Urothelium cell line (cell line): ENCODE measurements at places on chromosomes 1 and 21.

GRCh38 chr1:101291562-101292380, 55.0 kb downstream of the S1PR1 start:
- peak; percentile 62 for DNase-seq

DNA sequence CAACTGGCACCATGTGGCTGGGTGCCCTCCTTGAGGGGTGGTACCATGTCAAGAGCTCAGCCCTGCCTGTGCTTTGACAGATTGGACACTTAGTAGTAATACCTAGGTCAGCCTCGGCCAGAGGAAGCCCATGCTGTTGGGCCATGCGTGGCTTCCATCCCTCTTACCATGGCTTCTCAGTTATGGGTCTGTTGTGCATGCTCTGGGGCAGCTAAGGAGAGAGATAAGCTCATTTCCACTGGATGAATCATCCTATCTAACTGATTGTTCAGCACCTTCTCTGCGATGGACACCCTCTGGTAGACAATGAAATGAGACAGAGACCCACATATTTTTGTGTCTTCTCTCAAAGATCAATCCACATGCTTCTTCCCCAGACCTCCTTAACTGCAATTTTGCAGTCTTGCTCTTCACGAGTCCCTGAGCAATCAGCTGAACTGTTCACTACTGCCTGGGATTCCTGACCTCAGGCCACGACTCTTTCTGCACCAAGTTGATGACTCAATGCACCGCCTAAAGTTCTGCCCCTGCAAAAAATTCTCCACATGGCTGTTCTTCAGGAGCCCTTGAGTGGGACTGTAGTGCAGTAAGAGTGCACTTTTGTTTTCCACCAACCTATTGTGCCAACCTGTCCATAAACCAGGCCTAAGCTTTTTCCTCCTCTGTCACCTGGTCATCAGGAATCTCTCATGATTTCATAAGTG, 6.9 kb upstream of the TRIM62 start:
- DNase-seq = no peak

- peak; percentile 17 for DNase-seq
Observed at GRCh38 chr1:238951809-238952208, 434.6 kb upstream of the CHRM3 start.

GRCh38 chr1:82782599-82782998, 981.9 kb downstream of the ADGRL2 start:
- no peak for DNase-seq

- DNase-seq = no peak
Observed at GRCh38 chr1:173285048-173285447, 77.9 kb upstream of the TNFSF4 start.

- DNase-seq = no peak
Observed at GRCh38 chr1:24864370-24864777, 65.7 kb downstream of the RUNX3 start.

DNA sequence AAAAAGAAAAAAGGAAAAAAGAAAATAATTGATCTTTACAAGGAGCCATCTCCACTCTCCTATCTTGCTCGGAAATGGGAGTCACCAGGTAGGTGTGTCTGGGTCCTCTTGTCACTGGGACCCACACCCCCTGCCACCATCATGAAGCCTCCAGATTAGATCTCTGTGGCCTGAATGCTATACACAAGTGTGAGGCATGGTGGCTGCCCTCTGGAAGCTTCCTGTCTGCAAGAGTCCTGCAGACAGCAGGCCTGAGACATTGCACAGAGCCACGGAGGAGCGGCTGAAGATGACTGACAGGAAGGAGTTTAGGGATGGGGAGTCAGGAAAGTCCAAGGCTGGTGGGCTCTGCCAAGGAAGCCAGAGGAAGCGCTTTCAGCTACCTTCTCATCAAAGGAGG, 16.2 kb downstream of the CDK18 start:
- no peak for DNase-seq

- no peak for DNase-seq
Observed at GRCh38 chr1:9284061-9284460, 8.6 kb upstream of the SPSB1 start.

DNA sequence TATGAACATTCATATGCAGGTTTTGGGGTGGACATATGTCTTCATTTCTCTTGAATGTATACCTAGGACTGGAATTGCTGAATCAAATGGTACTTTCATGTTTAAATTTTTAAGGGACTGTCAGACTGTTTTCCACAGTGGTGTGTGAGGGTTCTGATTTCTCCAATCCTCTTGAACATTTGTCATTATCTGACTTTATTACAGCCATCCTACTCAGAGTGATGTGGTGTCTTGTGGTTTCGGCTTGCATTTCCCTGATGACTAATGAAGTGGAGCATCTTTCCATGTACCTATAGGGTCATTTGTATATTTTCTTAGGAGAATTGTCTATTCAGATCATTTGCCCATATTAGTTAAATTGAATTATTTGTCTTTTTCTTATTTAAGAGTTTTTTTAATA, 35.4 kb upstream of the ZNF281 start:
- peak; percentile 35 for DNase-seq

DNA sequence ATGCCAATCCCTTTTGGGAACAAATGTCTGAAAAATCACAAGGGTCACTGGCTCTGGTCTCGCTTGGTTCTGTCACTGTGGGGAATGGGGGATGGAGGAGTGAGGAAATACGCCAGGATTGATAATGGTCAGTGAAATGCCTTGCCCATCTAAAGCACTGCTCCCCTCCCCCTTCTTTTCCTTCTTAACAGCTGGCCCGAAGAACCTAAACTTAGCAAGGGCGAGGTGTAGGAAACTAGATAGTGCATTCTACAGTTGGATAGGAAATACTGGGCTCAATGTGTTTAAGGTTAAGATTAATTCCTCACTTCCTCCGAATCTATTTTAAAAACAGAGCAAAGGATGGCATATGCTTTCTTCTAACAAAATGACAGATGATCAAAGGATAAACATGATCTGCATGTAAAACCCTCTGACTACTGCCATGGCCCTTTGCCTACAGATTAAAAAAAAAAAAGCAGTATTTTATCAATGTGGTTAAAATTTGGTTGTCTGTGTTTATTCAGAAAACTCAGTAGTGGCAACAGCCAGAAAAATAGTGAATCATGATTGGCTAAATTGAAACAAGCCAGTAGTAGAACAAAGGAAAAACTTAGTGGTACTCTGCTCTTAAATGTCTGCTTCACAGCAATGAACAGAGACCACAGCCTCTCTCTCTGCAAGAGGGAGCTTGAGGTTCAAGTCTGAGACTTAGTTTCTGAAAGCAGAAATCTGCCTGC, 86.1 kb upstream of the VAV3 start:
- no peak for DNase-seq

- DNase-seq = no peak
Observed at GRCh38 chr21:44506279-44507255, 33.4 kb downstream of the KRTAP10-1 start.

DNA sequence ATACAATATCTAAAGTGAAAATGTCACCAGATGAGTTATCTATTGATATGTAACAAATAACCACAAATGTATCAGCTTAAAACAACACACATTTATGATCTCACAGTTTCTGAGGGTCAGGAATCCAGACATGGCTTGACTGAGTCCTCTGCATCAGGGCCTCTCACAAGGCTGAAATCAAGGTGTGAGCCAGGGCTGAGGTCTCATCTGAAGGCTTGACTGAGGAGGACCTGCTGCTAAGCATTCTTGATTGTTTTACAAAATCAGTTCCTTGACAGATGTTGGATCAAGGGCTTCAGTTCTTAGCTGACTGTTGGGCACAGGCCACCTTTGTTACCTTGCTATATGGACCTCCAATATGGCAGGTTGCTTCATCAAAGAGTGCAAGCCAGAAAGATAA, 483.7 kb downstream of the CAMTA1 start:
- no peak for DNase-seq

DNA sequence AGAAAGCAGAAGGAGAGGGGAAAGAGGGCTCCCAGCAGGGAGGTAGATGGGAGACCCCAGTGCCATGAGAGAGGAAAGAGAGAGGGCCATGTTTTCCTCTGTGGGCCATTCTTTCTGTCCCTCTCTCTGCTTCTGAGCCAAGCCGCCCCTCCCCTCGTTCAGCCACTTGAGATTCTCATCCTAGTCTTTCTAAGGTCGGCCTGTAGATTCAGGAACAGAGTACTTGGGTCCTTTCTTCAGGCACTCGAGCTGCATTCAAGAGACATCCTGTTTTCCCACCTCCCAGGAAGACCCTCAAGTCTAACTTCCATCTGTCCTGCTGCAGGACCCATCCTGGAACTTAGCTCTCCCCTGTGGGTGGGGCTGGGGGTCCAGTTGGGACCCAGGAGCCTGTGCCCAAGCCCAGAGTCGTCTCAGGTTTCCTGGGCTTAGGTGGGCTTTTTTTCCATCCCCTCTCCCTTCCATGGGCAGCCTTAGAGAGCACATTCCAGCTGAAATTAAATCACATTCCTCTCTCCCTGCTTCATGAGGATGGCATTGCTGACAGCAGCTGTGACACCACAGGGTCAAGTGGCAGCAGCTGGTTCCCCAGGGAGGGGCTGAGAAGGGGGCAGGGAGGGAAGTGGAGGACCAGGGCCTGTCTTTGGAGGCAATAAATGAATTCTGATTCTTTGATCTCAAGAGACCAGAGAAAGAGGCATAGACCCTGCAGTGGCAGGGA, 13.0 kb downstream of the NES start:
- DNase-seq = peak; percentile 57

DNA sequence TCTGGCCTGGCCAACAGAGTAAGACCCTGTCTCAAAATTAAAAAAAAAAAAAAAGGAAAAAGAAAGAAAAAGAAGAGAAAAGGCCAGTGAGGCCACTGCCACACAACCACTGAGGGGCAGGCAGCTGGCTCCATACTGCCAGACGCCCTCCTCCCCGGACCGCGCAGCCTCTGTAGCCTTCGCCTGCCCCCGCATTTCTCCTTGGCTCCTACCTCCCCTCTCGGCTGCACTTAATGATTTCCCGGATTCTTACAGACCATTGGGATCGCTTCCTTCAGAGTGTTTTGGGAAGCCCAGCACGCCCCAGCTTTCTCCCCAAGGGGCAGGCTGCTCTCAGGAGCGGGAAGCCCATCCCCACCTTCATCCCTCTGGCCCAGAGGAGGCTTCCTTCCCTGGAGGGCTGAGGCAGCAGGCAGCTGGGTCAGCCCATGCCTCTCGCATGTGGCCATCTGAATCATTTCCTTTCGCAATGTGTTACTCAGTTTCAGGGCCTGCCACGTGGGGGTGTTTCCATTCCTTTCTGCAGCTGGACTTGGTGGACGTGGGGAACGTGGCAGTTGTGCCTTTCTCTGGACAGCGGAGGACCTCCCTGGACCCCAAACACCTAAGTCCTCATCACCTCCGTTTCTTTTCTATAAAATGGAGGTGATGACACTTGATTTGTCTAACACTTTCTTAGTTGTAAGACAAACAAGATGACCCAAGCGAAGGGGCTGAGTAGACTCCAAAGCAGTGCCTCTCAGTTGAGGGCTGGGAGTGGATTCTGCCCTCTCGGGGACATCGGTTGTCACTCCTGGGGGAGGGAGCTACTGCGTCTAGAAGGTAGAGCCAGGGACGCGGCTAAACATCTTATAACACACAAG, 2.3 kb downstream of the SLC2A5 start:
- peak; percentile 59 for DNase-seq

- DNase-seq = no peak
Observed at GRCh38 chr1:48338257-48338656, 115.7 kb downstream of the SLC5A9 start.

GRCh38 chr1:184418652-184419349, 32.0 kb downstream of the C1orf21 start:
- DNase-seq = no peak

- DNase-seq = no peak
Observed at GRCh38 chr1:110766336-110766647, 91.6 kb upstream of the KCNA3 start.

GRCh38 chr1:182515556-182515955, 65.6 kb downstream of the RGSL1 start:
- peak; percentile 9 for DNase-seq

GRCh38 chr1:7503691-7504437, 267.2 kb upstream of the VAMP3 start:
- no peak for DNase-seq

GRCh38 chr1:205356440-205357139, at the start of gene KLHDC8A:
TSS of gene KLHDC8A (minus strand) at chr1:205356922. CDS start at chr1:205343604, 13,318 bp downstream.
- DNase-seq = no peak

DNA sequence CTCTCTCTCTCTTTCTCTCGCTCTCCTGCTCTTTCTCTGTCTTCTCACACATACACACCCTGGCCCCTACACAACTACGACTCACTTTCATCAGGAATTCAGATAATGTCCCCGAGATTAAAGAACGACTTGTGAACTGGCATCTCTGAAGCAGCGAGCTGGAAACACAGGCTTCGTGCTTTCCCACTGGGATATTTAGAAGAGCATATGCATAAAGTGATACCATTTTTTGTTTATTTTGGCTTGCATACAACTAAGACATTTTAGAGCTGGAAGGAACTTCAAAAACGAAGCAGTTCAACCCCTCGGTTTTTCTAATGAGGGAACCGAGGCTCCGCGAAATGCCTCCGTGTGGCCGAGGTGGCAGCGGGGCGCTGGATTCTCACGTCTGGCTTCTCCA, 88.6 kb downstream of the ZBTB18 start:
- no peak for DNase-seq

DNA sequence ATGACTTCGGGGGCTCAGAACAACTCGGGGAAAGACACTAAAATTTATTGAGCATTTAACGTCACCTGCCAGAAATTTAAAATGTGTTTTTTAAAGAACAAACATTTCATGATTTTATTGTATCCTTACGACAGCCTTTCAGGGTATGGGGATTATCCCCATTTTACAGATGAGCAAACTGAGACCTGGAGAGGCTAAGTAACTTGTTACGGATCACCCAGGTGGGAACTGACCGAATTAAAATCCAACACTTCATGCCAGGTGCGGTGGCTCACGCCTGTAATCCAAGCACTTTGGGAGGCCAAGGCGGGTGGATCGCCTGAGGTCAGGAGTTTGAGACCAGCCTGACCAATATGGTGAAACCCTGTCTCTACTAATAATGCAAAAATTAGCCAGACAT, 50.9 kb downstream of the DISC1 start:
- no peak for DNase-seq

DNA sequence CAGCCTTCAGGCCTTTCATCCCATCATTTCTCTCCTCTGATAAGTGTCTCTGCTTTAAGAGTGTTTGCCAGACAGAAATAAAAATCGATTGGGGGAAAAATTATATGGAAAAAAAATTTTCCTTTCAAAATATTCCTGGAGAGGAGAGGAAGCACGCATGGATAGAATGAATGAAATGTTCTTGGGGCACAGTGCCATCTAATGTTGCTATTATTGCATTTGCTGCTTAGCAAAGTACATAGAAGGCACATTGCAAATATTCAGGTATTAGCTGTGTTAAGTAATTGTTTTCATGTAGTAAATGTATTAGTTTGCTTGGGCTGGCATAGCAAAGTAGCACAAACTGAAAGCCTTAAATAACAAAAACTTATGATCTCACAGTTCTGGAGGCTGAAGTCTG, 18.1 kb downstream of the B3GALT5 start:
- DNase-seq = no peak

- DNase-seq = no peak
Observed at GRCh38 chr1:245121523-245121922, 33.3 kb upstream of the KIF26B start.

DNA sequence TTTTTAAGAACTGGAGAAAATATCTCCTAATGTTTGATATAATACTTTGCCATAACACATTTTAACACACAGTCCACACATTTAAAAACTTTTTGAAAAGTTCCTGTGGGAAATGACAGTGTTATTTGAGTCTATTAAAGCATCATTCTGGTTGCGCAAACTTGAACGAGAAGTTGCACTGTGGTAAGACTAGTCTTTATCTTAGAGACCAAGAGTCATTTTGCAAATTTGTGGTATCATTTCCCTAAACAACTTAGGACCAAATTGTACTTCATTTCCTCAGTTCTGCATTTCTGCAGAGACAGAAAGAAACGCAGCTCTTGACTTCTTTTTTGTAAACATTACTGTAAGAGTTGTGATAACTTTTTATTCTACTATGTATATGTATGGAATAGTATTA, at the start of gene RGS18:
TSS of gene RGS18 (plus strand) at position 282 of the 400 bp plus-strand sequence. CDS start 176 bp downstream, outside the sequence.
- no peak for DNase-seq
